ENCODE measurements at places on chromosomes 6 and 20.

- DNase-seq, result no peak
Measured at GRCh38 chr20:1964061-1964460, 29.8 kb downstream of the PDYN start.

GRCh38 chr6:1820714-1821113, 211.0 kb downstream of the FOXC1 start:
- no peak for DNase-seq

DNA sequence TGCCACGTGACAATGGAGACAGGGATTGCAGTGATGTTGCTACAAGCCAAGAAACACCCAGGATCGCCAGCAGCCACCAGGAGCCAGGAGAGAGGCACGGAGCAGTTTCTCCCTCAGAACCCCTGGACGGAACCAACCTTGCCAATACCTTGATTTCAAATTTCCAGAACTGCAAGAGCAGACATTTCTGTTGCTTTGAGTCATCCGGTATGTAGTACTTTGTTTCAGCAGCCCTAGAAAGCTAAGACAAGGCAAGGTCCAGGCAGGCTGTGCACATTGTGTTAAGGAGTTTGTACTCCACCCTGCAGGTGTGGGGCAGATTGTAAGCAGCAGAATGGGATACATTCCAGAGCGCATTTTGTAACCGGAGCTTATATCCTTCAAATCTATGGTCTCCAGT, 48.3 kb downstream of the TRERF1 start:
- DNase-seq, result no peak

DNA sequence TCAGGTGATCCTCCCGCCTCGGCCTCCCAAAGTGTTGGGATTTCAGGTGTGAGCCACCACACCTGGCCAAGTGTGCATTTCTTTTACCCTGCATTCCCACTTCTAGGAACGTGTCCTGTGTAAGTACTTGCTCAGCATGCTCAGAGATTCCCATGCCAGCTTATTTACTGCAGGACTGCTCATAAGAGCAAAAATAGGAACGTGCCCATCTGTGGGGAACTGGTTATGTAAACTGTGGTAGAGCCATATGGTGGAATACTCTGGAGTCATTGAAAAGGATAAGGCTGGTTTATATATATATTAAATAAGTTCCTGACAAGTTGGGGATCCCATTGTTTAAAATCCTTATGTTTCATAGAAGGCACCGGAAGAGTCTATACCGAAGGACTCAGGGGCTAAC, 38.2 kb upstream of the FANCE start:
- DNase-seq, result no peak

DNA sequence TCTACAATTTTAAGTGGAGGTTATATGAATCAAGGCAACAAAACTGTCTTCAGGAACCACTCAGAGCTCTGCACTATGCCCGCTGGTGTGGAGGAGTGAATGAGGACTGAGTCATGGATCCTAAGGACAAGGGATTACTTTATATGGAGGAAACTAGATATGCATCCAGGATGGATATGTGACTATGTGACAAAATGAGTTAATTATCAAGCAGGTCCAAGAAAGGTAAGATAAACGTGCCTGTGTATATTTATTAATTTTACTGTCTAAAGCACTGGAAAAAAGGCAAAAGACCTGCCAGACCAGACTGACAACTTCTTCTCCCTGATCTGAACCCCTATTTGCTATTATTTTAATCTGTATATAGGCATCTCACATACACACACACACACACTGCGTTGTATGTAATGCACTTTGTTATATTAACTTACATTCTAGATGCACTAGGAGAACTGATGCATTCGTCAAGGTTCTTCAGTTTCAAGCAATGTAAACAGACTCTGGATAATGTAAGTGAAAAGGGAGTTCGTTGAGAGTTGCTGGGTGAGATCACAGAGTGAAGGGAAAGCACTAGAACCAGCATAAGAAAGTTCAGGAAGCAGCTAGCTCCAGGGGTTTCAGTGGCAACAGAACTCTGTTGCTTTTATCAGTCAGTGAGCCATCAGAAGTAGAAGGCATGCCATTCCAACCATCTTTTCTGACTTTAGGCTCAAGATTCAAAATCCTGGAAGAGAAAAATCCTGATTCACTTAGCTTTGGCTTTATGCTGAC, 26.4 kb upstream of the ADGRG6 start:
- no peak for DNase-seq

- no peak for DNase-seq
Measured at GRCh38 chr20:23072892-23073586, 13.1 kb downstream of the CD93 start.

GRCh38 chr6:143112084-143112768, 51.5 kb downstream of the AIG1 start:
- DNase-seq, result no peak

DNA sequence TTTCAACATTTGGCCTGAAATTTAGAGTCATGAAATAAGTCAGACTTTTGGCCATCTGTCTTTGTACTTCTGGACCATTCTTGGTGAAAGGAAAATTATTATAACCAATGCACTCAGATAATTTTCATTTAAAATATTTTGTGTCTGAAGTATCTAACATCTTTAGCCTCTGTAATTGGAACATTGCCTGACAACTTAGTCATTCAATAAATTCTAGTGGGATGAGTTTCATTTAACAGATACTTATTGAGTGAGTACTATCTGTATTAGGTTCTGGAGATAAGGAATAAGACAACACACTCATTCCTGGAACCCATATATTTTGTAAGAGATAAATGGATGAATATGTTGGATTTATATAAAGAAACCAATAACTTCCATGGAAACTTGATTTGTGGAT, 536.0 kb downstream of the BCKDHB start:
- DNase-seq, result no peak

GRCh38 chr6:11179419-11180202, 52.9 kb downstream of the NEDD9 start:
- DNase-seq, result no peak

DNA sequence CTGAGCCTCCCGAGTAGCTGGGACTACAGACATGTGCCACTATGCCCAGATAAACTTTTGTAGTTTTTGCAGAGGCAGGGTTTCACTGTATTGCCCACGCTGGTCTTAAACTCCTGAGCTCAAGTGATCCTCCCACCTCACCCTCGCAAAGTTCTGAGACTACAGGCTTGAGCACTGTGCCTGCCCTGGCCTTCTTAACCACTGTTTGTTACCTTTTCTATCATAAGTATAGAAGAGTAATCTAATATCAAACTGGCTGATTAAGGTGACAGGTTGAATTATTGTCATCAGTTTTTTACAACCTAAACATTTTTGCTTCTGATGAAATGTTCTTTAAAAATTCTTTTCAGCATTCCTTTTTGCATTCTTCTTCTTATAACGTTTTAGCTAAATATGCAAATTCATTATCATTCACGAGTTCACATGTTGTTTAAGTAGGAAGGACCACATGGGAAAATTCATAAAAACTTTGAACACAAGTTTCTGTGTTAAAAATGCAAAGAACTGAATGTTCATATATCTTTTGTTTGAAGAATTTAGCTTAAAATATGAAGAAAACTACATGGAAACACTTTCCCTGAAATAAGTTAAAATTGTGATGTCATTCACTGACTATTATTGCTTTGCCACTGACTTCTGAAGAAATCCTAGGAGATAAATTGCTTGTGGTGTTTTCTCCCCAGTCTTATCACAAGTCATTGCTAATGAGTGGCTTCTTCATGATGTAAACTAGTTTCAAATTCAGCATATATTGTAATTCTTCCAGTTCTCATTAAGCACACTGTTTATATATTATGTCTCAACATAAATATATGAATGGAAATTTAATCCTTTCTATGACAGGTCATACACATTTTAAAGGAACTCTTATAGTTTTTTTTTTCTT, 106.7 kb downstream of the ADGRB3 start:
- no peak for DNase-seq

- no peak for DNase-seq
Measured at GRCh38 chr20:2397595-2398145, 17.0 kb downstream of the TGM6 start.

DNA sequence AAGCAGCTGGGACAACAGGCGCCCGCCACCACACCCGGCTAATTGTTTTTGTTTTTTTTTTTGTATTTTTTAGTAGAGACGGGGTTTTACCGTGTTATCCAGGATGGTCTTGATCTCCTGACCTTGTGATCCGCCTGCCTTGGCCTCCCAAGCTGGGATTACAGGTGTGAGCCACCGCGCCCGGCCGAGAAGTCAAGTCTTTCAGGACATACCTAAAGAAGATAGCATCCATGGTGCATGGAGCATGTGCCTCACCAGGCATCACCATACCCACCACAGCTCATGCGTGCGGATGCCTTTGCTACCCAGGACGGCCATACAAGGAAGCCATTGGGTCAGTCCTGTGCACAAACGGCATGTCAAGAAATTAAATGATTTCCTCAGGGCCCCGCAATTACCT, 60.8 kb downstream of the DACT2 start:
- DNase-seq, result no peak

DNA sequence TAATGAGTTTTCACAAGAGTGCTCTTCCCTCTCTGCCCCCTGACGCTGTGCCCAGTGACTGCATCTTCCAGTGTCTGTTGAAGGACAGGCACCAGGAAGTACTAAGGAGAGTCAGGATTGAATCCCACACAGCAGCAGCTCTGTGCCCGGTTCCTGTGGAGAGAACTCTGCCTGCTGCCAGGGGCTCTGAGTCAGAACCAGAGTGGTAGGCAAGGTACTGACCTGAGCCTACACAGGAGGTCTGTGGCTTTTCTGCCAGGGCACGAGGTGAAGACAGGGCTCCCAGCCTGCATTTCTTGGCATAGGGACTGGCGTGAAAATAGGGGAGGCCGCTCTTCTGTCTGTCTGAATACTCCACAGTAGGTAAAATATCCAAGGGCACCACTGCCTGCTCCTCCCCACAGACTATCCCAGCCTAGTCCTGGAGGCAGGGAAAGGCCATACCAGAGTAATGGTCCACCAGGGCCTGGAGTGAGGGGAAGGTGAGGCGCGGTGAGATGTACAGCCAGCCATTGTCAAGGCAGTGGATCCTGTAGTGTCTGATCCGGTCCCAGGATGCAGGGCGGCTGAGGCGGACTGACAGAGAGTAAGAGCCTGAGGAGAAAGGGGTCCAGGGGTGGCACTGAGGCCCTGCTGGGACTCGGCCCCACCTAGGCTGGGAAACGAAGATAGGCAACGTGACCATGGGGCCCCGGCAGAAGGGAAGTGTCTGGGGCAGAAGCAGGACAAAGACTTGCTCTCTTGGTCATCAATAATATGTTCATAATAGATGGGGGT, 9.4 kb downstream of the RAB5IF start:
- DNase-seq, result no peak

GRCh38 chr20:34705397-34706301, 1.5 kb downstream of the TP53INP2 start:
- DNase-seq, result no peak

- DNase-seq, result no peak
Measured at GRCh38 chr20:9342651-9343050, 171.7 kb upstream of the LAMP5 start.

DNA sequence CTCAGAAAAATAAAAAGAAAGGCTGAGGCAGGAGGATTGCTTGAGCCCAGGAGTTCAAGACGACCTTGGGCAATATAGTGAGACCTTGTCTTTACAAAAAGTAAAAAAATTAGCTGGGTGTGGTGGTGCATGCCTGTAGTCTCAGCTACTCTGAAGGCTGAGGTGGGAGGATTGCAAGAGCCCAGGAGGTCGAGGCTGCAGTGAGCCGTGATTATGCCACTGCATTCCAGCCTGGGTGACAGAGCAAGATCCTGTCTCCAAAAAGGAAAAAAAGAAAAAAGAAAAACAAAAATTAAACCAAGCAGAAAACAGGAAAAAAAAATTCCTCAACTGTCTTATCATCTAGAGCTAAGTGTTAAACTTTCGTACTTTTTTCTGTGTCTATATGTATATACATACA, 12.4 kb upstream of the SRSF3 start:
- DNase-seq, result no peak

GRCh38 chr6:51016489-51016888, 197.8 kb downstream of the TFAP2B start:
- DNase-seq, result no peak

GRCh38 chr6:33699739-33700138, 11.8 kb downstream of the UQCC2 start:
- no peak for DNase-seq

DNA sequence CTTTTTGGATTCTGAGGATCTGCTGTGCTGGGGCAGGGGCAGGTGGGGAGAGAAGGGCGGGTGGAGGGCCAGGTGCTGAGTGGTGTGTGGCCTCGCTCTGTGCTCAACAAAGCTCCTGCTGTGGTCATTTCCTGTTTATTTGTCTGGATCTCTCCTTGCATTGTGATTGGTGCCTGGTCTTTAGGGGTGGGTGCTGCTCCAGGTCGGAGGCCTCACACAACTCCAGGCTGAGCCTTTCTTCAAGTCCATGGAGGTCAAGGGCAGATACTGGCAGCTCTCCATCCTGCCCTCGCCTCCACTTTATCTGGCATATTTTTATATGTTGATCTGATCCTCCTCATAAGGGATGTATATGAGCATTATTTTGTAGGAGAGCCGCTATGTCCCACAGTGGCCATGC, 36.2 kb downstream of the HLA-F start:
- no peak for DNase-seq

GRCh38 chr6:125748406-125749172, 843 bp upstream of the HEY2 start:
- no peak for DNase-seq

DNA sequence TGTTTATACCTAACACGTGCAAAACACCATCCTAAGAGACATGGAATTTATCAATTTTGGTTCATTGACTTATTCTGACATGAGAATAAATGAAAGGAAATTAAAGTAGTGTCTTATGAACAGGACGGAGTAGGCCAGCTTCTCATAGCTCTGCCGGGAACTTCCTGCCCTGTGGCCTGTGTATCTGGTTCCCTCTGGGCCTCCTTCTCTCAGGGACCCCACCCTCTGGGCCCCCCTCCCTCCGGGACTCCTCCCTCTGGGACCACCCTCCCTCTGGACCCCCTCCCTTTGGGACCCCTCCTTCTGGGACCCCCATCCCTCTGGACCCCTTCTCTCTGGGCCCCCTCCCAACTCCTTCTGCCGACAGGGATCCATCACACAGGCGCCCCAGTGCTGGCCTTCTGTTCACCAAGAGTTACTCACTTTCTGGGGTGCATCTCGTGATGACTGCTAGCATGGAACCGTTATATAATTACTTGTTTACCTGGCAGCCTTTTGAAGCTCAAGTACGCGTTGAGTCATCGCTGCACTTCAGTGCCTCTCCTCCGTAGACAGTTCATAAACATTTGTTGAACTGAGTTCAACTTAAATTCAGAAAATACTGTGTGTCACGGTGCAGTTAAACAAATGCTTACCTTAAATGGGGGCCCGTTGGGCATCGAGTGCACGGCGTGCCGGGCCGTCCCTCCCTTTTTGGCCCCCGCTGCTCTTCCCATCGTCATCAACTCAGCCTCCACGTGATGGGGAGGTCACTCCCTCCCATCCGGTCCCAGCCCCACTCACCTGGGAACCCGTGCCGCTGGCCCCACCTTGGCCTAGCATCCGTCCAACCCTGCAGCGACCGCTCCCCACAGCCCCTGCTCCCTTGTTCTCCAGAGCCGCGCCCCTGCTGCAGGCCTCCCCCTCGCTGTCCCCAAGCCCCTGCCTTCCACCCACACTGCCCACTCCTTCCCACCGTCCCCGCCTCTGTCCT, 8.1 kb downstream of the CCR6 start:
- no peak for DNase-seq

GRCh38 chr6:10409233-10409721, 5.6 kb downstream of the TFAP2A start:
- DNase-seq, result no peak
